Aortic smooth muscle cell (primary cell): ENCODE measurements at places on chromosomes 12 and 14. TPM values are rescaled to one million over a fixed set of nuclear protein-coding genes. Genes with fewer than 3 reads are reported as not detected.

Gene GRIN2B
- total RNA-seq = not detected in 2 replicates

Gene MAP3K9
- under 0.01 TPM in 2 replicates for total RNA-seq

Gene AQP2
- total RNA-seq = not detected in 2 replicates

Gene EXOC3L4
- 0.26 TPM in 1 of 2 replicates, not detected in the other for total RNA-seq
